ENCODE measurements at places on chromosomes 16 and 17.
A peak's percentile ranks its signal among the peaks of the same experiment; 100 is the strongest.

DNA sequence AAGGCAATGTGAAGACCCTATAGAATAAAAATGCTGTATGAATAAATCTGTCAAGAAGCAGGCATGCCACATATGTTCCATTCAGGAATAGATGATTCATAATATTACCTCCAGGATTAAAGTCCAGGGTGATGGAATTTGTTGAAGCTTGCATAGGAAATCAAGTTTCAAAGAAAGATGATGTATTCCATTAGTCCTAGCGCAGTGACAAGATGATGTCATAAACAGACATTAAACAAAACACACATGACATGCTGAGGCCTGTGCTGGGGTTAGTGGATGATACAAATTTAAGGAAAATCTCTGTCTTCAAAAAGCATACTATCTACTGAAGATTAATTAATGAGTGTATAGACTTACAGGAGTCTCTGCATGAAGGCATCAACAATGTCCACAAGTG is 1025.2 kb downstream of the CDH11 start:
- DNase-seq: no peak

GRCh38 chr17:56995766-56996165 is 17.8 kb downstream of the SCPEP1 start:
- no peak for DNase-seq

- peak; percentile 37 for DNase-seq
Measured at GRCh38 chr16:12794486-12795387, 8.9 kb downstream of the CPPED1 start.

DNA sequence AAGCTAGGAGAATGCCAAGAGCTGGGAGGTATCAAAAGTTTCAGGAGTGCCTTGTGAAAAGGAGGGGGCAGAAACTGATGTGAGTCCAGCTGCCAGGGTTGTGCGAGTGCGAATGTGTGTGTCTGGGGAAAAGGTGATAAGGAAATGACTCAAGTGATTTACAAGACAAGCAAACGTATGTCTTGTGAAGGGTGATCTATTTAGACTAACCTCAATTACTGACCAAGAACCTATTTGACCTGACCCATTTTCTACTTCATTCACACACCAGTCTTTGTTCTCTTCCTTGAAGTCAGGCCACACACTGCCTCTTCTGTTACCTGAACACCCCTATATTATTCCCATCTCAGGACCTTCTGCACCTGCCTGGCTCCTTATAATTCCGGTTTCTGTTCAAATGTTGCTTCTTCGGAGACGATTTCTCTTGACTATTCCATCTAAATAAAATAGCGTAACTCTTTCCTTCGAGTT is 1.0 kb downstream of the GDE1 start:
- DNase-seq: no peak

GRCh38 chr16:23594186-23594585 is 1.9 kb downstream of the NDUFAB1 start:
- DNase-seq: no peak

DNA sequence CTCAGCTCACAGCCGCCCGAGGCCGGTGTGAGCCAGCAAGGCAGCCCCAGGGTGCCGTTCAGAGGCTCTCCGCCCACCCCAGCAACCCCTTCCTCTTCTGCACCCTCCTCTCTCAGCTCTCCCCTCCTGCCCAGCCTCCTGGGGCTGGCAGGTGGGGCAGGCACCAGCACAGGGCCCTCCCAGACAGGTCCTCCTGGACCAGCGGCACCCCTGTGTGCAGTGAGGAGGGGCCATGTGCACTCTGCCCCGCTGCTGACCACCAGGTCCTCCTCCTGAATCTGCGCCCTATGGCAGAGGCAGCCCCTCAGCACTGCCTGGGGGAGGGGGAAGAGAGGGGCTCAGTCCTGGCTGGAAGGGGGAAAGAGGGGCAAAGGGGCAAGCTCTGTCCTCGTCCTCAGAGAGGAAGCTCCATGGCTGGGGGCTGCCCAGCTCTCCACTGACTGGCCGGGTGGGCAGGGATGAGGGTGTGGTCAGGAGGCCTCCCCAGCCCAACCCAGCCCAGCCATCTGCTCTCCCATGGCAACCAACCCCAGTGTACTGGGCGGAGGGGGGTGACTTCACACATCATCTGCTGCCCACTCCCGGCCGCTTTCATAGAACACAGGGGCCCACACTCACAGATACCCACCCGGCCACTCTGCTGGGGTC is 5.4 kb upstream of the BCAR1 start:
- DNase-seq: peak; percentile 21

DNA sequence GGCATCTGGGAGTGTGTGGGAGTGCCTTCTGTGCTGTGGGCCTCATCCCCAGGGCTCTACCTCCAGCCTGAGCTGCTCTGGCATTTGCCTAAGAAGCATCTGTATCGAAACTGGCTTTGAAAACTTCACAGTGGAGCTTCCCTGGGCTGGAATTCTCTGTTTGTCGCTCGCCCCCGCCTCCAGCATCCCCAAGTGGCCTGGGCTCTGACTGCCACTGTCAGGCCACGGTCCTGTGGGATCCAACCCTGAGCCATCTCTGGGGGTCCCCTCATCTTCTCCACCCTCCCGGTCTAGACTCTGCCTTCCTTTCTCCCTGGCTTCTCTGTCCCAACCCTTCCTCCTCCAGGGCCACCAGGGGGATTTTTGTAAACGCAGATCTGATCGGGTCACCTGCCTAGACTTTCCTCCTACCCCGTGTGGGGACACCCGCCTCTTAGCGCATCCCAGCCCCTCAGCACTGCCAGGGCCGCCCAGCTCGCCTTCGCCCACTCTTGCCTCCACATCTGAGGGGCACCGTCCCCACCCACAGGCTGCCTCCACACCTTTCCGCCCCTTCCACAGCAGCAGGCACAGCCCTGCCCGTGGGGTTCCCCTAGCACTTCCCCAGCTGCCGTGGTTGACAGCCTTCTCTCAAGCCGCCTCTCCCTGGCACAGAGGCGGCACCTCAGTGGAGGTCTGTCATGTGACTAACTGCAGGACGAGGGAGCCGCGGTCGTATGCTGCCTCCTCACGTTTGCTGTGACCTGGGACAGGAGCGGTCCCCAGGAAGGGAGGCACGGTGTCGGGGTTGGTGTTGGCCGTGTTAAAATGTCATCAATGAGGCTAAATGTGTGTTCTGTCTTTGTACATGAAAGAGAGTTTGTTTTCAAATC is 12.0 kb downstream of the TBC1D24 start:
- DNase-seq: no peak

GRCh38 chr16:27154705-27155521 is 48.4 kb upstream of the KDM8 start:
- peak; percentile 43 for DNase-seq

- DNase-seq: peak; percentile 63
Measured at GRCh38 chr16:565419-566330, 1.1 kb upstream of the NHLRC4 start.

DNA sequence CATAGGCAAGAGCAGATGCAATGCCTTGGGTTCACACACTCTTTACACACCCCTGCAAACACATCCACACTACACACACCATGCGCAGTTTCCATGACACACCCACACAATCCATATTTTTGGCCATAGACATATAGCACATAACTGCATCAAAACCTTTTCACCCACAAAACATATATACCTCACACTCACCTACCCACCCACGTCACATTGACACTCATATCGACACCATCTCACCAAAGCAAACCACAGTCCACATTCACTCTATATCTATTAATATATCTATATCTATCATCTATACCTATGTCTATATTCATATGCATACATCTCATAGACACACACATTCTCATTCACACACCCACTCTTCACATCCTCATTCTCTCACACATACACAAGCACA is 246.9 kb downstream of the SHISA9 start:
- DNase-seq: no peak

GRCh38 chr17:82831818-82832200 is 8.0 kb downstream of the ZNF750 start:
- no peak for DNase-seq

- peak; percentile 69 for DNase-seq
Measured at GRCh38 chr17:75271233-75271954, 363 bp upstream of the MIF4GD start.

GRCh38 chr17:74119965-74120364 is 83.5 kb upstream of the RPL38 start:
- no peak for DNase-seq

DNA sequence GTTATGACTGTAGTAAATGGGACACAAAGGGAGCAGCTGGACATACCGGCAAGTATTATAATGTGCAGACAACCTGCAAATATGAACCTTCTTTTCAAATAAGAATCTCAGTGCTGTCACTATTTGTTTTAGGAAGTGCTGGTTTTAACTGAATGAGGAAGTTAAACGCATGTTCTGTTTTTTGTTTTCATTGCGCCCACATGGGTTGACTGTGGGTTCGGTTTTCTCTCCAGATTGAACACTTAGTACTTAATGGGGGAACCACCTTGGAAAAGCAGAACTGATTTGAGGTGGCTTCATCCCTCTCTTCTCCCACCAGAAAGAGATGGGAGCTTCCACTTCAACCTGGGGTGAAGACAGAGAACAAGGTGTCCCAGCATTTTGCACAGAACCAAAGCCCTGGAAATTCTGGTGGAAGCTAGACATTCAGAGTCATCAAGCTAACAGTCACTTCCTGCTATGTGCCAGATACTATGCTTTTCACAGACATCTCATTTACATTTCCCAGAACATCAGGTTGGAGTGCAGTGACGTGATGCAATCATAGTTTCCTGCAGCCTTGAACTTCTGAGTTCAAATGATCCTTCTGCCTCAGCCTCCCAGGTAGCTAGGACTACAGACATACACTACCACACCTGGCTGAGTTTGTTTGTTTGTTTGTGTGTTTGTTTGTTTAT is 149.8 kb downstream of the CDH13 start:
- no peak for DNase-seq

- no peak for DNase-seq
Measured at GRCh38 chr16:50659806-50660205, 21.3 kb downstream of the SNX20 start.

GRCh38 chr16:87305505-87306391 is 11.4 kb downstream of the C16orf95 start:
- no peak for DNase-seq

DNA sequence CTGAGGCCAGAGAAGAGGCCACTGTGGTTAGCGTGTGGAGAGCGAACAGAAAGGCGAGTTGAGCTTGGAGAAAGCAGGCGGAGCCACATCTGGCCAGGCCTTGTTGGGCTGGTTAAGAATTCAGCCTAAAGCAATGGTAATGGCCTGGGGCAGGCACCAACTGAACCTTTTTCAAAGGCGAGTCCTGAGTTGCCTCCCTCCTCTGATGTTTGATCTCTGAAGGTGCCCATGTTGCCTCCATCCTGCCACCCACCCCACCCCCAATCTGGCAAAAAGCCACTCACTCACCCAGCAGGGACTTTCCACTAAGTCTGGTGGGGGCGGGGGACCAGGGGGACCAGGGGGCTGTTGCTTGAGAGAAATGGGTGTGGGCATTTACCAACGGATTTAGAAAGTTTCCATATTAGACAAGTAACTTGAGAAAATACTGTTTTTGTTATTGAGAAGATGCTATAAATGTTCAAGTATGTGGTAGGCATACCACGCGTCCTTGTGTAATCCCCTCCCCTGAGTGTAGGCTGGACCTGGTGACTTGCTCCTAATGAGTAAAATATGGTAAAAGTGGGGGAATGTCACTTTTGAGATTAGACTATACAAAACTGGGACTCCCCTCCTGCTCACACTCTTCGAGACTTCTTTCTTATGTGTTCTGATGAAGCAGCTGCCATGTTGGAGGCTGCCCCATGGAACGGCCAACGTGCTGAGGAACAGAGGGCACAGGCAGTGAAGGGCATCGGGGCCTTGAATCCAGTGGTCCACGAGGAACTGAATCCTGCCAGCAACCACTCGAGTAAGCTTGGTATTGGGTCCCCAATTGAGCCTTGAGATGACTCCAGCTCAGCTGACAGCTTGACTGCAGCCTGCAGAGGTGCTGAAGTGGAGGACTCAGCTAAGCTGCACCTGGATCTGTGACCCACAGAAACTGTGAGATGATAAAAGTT is 29.9 kb upstream of the TNS4 start:
- peak; percentile 45 for DNase-seq

DNA sequence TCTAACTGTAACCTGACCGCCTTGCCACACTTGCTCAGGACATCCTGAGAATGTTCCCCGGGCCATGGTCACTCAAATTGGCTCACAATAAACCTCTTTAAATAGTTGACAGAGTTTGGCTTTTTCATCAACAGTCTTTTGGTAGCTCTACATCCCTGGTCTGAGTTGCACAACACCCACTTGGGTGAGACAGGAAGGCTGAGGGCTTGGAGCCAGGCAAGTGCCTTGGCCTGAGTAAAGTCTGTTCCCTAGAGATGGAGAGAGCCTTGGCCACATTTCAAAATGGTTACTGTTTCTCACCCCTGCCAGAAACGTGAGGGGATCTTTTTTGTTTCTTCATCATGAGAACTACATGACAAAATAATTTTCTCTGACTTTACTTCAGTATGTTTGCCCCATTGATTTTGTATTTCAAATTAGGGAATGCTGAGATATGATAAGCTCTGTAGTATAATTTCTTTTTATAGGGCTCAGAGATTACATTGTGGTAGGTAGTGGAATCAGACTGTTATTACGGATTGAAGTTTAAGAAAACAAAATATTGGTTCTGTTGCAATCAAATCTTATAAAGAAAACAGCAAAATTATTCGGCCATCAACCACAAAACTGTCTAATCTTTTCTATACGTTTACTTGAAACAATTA is 53.9 kb upstream of the NETO2 start:
- DNase-seq: no peak

GRCh38 chr17:62902531-62903220 is 63.4 kb upstream of the TANC2 start:
- DNase-seq: no peak

DNA sequence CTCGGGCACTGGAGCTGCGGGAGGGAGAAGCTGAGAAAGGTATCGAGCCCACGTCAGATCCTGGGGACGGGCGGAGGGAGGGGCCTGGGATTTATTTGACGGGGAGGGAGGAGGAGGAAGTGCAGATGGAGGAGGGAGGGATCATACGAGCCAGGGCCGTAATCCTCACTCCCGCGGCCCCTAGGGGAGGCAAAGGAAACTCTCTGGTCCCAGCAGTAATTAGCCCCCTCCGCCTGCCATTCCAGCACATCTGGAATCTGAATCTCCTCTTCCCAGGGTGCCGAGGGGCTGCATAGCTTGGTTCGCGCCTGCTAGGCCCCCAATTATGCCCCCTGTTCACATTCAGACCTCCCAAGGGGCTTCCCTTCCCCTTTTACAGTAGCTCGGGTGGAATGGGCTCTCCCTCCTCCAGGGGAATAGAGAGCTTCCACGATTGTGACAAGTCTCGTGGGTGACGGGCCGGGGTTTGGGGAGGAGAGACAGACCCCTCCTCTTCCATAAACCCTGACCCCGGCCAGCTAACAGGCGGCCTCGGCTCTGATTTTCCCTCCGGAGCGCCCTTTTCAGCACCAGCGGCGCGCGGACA is at the start of gene SEZ6L2:
TSS of gene SEZ6L2 (minus strand) at position 35 of the 586 bp plus-strand sequence. CDS start 531 bp downstream, outside the sequence.
- no peak for DNase-seq

DNA sequence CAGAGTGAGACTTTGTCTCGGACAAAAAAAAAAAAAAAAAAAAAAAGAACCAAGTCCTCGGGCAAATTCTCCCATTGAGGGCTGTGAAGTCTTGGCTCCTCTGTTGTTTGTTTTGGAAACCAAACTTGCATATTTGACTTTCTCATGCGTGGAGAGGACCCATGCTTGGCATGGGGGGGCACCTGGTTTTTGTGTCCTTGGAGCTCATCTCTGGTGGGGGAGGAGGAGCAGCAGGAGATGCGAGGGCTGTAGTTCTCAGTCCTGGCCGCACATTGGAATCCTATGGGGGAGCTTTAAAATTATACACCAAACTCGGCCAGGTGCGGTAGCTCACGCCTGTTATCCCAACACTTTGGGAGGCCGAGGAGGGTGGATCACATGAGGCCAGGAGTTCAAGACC is 74.5 kb downstream of the ABCC6 start:
- DNase-seq: no peak

- no peak for DNase-seq
Measured at GRCh38 chr17:3657874-3658783, 10.2 kb downstream of the TAX1BP3 start.
